Endodermal cell (in vitro differentiated cells): ENCODE measurements at places on chromosomes 3 and 15.

DNA sequence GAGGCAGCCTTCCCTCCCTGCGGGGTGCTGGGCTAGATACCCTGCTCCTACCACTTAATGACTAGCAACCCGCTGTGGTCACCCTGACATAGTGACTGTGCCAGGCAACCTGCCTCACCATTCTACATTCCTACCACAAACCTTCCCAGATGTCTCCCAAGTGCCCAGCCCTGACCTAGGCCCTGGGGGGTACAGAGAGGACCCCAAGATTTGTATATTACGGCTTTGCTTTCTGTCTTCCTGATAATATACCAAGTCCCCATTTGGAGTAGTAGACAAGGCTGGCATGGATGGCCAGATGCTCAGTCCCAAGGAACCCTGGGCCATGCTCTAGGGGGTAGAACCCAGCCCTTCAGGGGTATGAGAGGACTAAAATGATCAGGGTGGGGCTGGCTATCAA lies 31.0 kb downstream of the ESYT3 start:
- H3K27ac ChIP-seq, result no peak overlapping the region
- DNase-seq, result no peak
- no peaks in the 10 kb centered on the region for H3K4me1 ChIP-seq
- no peak overlapping the region for H3K4me3 ChIP-seq

DNA sequence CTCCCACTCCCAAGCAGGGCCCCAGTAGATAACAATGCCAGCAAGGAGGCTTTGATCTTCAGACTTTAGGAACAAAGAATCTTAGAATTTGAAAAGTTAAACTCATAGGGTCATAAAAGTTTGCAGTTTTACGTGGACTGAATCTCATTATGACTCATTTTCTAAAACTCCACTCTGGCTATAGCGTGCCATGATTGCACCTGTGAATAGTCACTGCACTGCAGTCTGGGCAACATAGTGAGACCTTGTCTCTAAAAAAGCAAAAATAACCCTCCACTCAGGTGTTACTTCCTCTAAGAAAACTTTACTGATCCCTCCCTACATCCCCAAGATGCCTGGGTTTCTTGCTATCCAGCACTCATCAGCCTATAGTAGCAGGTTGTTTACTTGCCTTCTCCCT lies 104.5 kb downstream of the IL20RB start:
- no peak for DNase-seq
- no peak overlapping the region for H3K4me3 ChIP-seq
- no peaks in the 10 kb centered on the region for H3K36me3 ChIP-seq
- H3K27me3 ChIP-seq, result no peaks in the 10 kb centered on the region
- H3K27ac ChIP-seq, result no peak overlapping the region

GRCh38 chr15:33201491-33202231 lies 7.1 kb upstream of the FMN1 start:
- no peak overlapping the region for H3K27ac ChIP-seq
- peak; percentile 91 for DNase-seq
- no peaks in the 10 kb centered on the region for H3K36me3 ChIP-seq
- H3K27me3 ChIP-seq, result no peaks in the 10 kb centered on the region
- H3K4me3 ChIP-seq, result no peak overlapping the region

GRCh38 chr3:45889337-45889736 lies 3.0 kb downstream of the CCR9 start:
- H3K27ac ChIP-seq, result no peak overlapping the region
- DNase-seq, result no peak
- no peaks in the 10 kb centered on the region for H3K4me1 ChIP-seq
- peaks cover 8% of the 10 kb centered on the region for H3K27me3 ChIP-seq
- no peaks in the 10 kb centered on the region for H3K36me3 ChIP-seq

GRCh38 chr3:174387736-174388135 lies 471.4 kb upstream of the NAALADL2 start:
- no peak overlapping the region for H3K4me3 ChIP-seq
- no peaks in the 10 kb centered on the region for H3K36me3 ChIP-seq
- no peak overlapping the region for H3K27ac ChIP-seq
- H3K4me1 ChIP-seq, result no peaks in the 10 kb centered on the region
- no peaks in the 10 kb centered on the region for H3K27me3 ChIP-seq

DNA sequence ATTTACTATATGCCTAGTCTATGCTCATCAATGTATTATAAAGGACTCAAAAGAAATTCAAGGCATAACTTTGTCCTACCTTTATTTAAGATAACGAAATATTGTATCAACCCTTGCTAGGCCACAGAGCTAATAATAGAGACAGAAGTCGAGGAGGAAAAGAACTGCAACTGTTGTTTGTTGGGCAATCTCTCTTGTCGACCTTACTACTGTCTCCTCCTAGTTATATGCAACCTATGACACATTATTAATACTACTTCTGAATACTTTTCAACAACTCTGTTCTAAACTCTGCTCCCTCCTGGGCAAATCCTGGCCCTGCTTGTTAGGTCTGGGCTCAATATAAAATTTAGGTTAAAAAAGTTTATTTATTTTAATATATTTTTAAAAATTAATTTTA lies 24.6 kb downstream of the SPPL2A start:
- H3K27ac ChIP-seq, result no peak overlapping the region
- no peak overlapping the region for H3K4me3 ChIP-seq
- peaks cover 48% of the 10 kb centered on the region for H3K36me3 ChIP-seq
- DNase-seq, result no peak

- H3K4me3 ChIP-seq, result no peak overlapping the region
- H3K27me3 ChIP-seq, result no peaks in the 10 kb centered on the region
- no peak overlapping the region for H3K27ac ChIP-seq
- H3K36me3 ChIP-seq, result peaks cover 11% of the 10 kb centered on the region
Observed at GRCh38 chr3:131388490-131388799, 6.9 kb downstream of the NUDT16 start.

GRCh38 chr3:48597408-48597800 lies 2.3 kb upstream of the COL7A1 start:
- DNase-seq, result no peak
- H3K4me1 ChIP-seq, result no peaks in the 10 kb centered on the region
- no peak overlapping the region for H3K27ac ChIP-seq

- H3K4me1 ChIP-seq, result no peaks in the 10 kb centered on the region
- H3K36me3 ChIP-seq, result no peaks in the 10 kb centered on the region
- peak; percentile 55 for DNase-seq
- H3K4me3 ChIP-seq, result no peak overlapping the region
- no peak overlapping the region for H3K27ac ChIP-seq
Observed at GRCh38 chr15:99954361-99955180, 221.3 kb upstream of the LYSMD4 start.

GRCh38 chr15:99546441-99547100 lies 19.2 kb upstream of the MEF2A start:
- no peaks in the 10 kb centered on the region for H3K27me3 ChIP-seq
- H3K4me1 ChIP-seq, result no peaks in the 10 kb centered on the region
- no peaks in the 10 kb centered on the region for H3K36me3 ChIP-seq

DNA sequence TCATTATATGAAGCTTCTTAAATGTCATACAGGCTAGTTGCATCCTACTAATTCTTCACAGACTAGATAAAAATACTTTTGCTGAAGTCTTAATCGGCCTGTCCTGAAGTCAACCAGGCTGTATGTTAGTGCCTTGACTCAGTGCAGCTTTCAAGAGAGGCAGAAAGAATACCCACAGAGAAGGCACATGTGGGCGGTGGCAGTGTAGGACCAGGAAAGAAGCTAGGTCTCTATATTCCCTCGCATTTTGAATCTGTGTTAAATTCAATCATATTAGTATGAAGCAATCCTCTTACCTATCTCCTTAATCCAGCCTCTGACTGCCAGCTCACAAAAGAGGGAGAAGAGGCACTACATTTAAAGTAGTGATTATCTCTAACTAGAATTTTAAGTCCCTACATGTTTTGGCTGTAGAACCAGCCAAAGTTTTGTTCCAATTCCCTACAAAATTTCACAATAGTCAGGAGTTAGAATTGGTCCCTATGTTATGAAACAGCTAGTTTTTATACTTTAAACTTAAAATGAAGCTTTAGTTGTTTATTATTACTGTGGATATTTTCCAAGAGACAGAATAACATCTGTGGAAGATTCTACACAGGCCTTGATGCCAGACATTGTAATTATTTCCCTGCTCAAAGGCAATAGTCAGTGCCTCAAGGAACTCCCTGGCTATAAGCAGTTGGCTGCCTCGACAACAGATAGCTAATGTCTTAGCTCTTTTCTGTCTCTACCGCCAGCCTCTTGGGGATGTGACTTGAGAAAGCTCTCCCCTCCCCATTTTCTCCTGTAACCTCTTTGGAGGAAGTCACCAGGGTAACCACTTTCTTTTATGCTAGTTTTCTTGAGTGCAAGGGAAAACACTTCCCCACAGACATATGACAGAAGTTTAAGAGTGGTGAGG lies 31.9 kb downstream of the CRTC3 start:
- peaks cover 15% of the 10 kb centered on the region for H3K4me1 ChIP-seq
- H3K4me3 ChIP-seq, result no peak overlapping the region
- no peaks in the 10 kb centered on the region for H3K27me3 ChIP-seq
- DNase-seq, result no peak

GRCh38 chr15:65374821-65375401 lies 2.9 kb downstream of the IGDCC3 start:
- peaks cover 8% of the 10 kb centered on the region for H3K4me1 ChIP-seq
- no peak overlapping the region for H3K27ac ChIP-seq
- peaks cover 15% of the 10 kb centered on the region for H3K27me3 ChIP-seq
- H3K36me3 ChIP-seq, result peaks cover 5% of the 10 kb centered on the region
- H3K4me3 ChIP-seq, result no peak overlapping the region
- DNase-seq, result peak; percentile 55

DNA sequence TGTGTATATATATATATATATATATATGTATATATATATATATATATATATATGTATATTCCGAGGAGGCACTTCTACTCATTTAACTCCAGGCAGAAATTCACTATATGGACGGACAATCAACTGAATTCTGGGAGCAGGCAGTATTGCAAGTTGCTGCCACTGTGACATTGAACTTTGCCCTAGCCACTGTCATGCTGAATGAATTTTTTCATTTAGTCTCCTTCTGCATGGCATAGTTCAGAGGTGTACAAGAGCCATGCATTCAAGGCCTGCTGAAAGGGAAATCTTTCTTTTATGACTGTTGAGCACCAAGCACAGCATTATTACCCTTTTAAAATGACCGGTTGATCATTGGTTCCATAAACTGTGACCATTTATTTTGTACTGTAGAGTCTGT lies 176.2 kb upstream of the THRB start:
- no peak overlapping the region for H3K4me3 ChIP-seq
- H3K36me3 ChIP-seq, result no peaks in the 10 kb centered on the region
- H3K27ac ChIP-seq, result no peak overlapping the region
- DNase-seq, result no peak
- no peaks in the 10 kb centered on the region for H3K4me1 ChIP-seq
